Hematopoietic multipotent progenitor cell treated with erythropoietin and hydrocortisone succinate and interleukin-3 and kit ligand, for 8 days (in vitro differentiated cells): ENCODE measurements at places on chromosomes 4 and X.

GRCh38 chr4:15294832-15295231 lies 133.0 kb upstream of the C1QTNF7 start:
- no peak for DNase-seq

- no peak for DNase-seq
These were observed 743.5 kb upstream of the MAGEB2 start for GRCh38 chrX:29471829-29472228.

- no peak for DNase-seq
These were observed 65.2 kb downstream of the PRDM5 start for GRCh38 chr4:120857312-120857711.

DNA sequence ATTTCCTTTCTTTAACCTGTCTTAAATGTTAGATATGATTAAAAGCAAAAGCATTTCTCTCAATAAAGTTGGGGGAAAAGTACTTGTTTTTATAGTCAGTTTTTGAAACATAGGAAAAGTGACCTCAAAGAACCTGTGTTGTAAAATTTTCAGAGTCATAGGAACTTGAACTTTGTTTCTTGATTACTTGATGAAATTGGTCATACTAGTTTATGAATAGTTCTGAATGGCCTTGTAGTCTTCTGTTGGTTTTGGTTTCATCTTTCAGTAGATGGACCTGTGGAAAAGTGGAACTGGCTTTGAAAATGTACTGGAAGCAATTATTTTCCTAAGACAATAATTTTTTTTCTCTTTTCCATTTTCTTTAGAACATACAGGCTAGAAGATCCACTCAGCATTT lies 222.2 kb upstream of the NUDT6 start:
- no peak for DNase-seq

- DNase-seq, result no peak
These were observed 54.8 kb upstream of the SRD5A3 start for GRCh38 chr4:55291227-55291640.
